ENCODE measurements at places on chromosomes 7 and 10.

DNA sequence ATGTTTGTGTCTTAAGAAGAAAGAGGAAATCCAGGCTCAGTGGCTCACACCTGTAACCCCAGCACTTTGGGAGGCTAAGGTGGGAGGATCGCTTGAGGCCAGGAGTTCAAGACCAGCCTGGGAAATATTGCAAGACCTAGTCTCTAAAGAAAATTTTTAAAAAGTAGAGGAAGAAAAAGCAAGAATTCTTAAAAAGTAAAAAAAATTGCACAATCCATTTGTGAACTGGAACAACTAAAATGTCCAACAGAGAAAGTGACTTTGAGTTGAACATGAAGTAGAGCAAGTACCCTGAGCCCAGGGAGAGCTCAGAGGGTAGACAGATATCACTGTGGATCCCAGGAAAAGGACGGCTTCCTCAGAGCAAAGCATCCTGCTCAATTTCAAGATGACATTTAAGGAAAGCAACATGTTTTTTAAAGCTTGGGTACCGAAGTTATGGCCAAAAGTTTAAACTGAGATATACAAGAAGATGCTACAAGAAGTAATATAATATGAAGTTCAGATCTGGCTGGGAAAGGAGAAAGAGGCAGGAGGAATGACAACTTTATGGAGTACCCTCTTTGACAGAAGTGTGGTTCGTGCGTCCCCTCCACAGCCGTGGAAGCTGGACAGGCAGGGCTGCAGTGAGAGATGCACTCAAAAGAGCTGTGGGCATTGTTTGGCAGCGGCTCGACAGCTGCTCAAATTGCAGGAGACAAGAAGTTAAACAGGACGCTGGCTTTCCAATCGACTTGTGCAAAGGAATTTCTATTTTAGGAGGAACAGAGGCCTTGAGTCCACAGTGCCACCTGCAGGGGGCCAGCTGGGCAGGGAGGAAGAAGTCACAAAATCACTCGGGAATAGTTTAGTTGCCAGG lies 201.3 kb downstream of the JCAD start:
- DNase-seq = no peak

DNA sequence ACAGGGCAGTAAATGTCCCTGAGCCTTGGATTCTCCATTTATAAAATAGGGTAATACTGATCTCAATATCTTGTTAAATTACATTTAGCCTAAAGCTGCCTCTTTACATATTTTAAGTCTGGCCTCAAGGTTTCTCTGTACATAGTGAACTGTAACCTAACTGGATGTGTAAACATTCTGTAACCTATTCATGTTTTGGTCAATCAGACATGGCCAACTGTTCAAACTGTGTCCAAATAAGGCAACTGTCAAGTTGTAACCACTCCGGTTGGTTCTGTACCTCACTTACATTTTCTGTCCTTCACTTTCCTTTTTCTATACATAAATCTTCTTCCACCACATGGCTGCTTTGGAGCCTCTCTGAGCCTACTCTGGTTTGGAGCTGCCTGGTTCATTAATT lies 107.1 kb upstream of the ITGB1 start:
- no peak for DNase-seq

DNA sequence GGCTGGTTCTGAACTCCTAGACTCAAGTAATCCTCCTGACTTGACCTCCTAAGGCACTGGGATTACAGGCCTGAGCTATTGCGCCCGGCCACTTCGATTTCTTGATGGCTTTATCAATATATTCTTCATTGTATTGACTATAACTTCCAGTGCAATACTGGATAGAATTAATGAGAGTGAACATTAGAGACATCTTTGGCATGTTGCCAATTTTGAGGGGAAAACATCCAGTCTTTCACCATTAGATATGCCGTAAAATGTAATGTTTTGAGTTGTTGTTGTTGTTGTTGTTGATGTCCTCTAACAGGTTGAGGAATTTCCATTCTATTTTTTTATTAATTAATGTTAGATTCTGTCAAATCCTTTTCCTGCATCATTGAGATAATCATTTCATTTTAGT lies 578.9 kb downstream of the ZWINT start:
- no peak for DNase-seq

DNA sequence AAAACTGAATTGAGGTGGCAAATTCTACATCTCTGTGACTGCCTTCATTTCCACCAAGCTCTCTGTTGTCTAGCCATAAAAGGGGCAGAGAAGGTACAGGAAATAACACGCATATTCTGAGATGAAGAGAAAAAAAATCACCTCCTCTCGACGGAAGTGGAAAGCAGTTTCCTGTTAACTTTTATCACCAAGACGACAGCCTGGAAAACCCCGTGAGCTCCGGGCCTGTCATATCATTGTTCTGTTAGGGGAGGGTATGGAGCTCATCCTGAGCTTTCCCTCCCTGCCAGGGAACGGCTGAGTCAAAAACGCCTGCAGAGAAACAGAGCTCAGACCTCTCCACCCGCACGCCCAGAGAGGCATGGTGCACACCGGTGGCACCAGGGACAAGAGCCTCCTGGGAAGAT lies 200.3 kb downstream of the PRPF18 start:
- DNase-seq = peak; percentile 89

DNA sequence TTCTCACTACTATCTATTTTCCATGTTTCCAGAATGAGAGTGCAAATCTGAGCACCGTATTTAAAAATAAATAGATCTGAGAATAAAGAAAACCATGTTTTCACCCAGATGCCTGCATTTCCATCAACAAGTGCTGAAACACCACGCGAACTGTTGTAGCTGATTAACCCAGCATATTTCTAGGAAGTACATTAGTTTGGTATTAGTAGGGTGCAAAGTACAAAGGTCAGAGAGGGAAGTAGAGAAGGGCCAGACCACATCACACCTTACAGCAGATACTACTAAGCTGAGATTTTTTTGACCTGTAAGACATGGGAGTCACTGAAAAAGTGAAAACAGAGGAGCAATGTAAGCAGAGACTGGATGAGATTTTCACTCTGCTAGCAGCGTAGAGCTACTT lies 181.3 kb downstream of the IMMP2L start:
- no peak for DNase-seq
